Forelimb muscle (tissue), 1 donor: ENCODE measurements at places on chromosomes 7 and 10.

GRCh38 chr10:113103131-113103840 is 153.2 kb downstream of the TCF7L2 start:
- no peak for DNase-seq

GRCh38 chr10:127983344-127984100 is 76.6 kb downstream of the PTPRE start:
- no peak for DNase-seq

- no peak for DNase-seq
Measured at GRCh38 chr10:98267894-98268693, at the start of gene LOXL4. Gene LOXL4 (minus strand): TSS chr10:98268194. CDS start chr10:98263019, 5,175 bp downstream.

DNA sequence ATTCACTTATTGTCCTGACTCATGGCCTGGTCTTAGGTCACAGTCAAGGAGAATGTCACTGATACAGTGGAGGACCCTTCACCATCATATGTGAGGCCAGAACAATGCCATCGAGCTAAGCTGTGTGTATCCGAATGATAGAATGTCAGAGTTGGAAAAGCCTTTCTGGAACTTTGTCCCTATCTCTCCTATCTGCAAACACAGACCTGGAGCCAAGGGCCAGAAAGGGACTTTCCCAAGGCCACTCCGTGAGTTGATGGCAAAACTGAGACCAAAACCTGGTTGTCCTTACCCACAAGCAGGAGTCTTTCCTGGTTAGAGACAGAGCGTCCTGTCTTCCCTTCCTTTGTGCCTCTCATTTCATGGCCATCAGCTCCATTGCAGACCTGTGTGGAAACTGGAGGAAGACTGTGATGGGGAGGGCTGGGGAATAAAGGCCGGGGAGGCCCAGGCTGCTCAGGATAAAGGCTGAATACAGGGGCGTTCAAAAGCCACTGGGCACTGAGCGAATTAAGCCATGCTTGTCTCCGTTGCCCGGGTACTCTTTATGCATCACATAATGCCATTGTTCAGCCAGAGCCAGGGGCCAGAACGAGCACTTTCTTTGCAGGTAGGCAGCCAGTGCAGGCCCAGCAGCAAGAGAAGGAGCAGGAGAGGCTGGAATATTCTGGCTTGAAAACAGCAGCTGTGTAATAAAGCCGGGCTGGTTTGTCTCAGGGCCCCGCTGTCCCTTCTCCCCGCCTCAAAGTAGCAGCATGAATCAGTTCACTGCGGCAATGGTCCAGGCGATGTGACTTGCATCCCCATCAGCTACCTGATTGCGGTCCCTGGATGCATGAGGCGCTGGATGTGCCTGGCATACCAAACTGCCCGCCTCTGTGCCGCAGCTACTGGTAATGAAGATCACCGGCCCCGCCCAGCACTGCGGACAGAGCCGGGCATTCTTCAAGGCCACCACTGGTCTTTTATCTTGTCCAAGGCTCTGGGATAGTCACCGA is 143.0 kb downstream of the RPS24 start:
- no peak for DNase-seq

DNA sequence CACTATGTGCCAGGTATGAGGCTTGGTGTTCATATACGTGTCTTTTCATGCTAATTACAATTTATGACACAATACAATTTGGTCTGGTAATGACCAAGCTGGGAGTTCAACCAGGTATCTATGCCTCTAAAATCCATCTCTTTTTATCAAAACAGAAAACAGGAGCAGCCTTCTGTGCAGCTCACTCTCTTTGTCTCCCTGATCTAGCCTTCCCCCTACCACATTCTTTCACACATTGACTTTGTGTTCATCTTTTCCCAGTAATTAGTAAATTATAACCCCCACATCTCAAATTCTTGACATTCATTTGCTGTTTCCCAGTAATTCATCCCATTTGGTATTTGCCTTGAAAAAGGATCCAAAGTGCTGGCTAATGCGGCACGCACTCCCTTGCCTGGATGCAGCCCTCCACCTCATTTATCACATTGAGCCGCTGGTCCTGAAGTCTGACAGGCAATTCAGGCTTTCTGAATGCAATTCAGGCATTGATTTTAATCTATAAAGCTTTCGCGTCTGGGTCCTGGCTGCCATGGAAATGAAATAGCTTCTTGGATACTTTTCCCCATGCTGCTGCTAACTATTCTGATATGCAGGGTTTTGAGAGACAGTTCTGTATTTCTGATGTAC is 112.5 kb upstream of the ANKRD1 start:
- no peak for DNase-seq

GRCh38 chr7:135933509-135934188 is 43.5 kb downstream of the MTPN start:
- DNase-seq: no peak

GRCh38 chr10:79047875-79048638 is 20.7 kb upstream of the ZMIZ1 start:
- DNase-seq: no peak

DNA sequence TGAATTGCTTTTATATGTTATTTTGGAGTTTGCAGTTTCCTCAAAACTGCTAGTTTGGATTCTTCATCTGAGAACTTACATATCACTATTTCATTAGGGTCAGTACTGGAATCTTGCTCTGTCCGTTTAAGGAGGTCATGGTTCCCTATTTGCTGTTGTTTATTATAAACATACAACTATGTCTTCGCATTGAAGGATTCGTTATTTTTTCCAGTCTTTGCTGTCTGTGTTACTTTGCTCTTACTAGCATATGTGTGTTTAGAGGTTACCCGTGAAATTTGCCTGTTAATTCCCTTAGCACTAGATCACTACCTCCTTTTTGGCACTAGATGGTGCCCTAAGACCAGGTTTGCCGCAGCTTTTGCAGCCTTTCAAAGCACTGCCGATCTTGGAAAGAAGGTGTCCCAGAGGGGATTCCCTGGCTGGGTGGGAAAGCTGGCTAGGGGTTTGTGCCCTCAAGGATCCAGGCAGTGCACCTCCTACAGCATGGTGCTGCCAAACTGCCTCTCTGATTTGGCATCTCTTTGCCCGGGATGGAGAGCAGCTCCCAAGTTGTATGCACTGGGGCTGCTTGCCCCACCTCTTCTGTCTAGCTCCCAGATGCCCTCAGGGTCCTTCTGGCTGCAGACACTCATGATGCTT is 103.1 kb upstream of the APBB1IP start:
- DNase-seq: peak; percentile 17

DNA sequence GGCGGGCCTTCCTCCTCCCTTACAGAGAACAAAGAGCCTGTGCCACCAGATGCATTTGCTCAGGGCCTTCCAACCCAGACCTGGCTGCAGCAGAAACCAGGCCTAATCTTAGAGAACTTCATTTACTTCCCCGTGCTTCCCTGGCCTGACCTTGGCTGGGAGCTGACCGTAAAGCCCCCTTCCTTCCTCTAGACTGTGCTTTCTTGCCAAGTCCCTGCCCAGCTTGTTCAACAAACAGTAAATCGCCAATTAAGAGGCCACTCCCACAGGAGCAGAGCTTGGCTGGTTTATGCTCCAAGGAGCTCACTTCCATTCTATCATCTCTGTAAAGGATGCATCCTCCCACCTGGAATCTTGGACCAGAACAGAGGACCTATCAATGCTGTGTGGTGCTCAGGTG is 110.9 kb downstream of the COL13A1 start:
- DNase-seq: no peak

- no peak for DNase-seq
Measured at GRCh38 chr7:73918926-73919693, 58.2 kb downstream of the TMEM270 start.
